SW480 (cell line): ENCODE measurements at places on chromosomes 6 and 20.
A peak's percentile ranks its signal among the peaks of the same experiment; 100 is the strongest.

GRCh38 chr6:15184441-15184861 is 61.4 kb upstream of the JARID2 start:
- DNase-seq, result no peak

DNA sequence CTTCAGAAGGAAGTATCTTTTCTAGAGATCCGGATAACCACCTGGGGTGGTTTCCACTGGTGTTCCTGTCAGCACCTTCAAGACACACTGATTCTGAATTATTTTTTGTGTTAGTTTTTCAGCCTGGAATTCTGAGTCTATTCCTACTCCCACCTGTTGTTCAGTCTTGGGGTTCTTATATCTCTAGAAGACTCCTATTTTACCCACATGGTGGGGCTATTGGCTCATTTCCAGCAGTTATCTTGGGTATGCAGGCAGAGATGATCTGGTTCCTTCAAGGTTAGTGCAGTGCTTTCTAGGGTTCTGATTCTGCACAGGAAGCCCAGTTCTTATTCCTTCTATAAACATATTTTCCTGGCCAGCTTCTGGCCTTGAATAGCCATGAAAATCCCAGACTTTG is 175.6 kb upstream of the PDE7B start:
- DNase-seq, result peak; percentile 35

GRCh38 chr6:3697609-3698008 is 53.9 kb downstream of the PXDC1 start:
- DNase-seq, result no peak

GRCh38 chr6:142233945-142234682 is 67.7 kb upstream of the ADGRG6 start:
- DNase-seq, result no peak

DNA sequence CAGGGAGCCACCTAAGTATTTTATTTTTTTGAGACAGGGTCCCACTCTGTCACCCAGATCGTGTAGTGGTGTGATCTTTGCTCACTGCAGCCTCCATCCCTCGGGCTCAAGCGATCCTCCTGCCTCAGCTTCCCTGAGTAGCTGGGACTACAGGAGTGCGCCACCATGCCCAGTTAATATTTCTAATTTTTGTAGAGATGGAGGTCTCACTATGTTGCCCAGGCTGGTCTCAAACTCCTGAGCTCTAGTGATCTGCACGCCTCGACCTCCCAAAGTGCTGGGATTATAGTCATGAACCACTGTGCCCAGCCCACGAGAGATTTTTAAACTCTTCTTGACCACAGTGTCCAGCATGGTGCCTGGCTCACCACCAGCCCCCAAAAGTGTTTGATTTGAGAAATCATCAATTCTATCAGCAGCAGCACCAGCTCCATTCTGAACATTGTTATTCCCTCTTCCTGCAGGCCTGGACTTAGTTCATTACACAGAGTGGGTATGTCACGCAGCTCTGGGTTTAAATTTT is 2.3 kb upstream of the TGM2 start:
- DNase-seq, result no peak

DNA sequence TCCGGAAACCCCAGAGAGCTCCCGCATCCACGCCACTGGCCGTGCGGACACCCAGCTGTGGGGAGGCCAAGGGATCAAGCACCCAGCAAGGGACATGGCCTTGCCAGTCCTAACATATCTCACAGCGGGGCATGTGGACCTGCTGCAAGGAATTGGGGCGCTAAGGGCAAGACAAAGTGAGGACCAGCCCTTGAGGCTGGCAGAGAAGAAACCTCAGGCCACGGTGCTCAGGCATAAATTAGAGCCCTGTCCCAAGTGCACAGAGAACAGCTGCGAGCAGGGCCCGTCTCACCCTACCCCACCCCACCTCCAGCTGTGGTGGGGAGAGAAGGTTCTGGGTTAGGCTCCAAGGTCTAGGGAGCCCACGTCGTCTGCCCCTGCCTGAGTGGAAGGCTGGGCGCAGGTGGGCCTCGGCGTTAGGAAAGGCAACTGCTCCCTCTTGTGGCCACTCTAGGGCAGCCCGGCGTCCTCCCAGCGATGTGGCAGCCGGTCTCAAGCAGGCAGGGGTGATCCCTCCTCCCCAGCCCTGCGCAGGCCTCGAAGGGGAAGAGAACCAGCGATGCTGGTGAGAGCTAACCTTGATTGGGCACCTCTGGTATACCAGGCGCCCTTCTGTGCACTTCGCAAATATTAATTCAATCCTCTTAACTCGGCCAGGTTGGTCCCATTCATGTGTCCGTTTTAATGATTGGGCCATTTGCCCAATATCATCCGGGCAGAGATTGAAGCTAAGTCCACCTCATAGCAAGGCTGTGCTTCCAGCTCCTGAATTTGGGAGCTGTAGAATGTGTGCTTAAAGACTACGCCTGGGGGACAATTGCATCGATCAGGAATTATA is 235.8 kb downstream of the NFATC2 start:
- peak; percentile 72 for DNase-seq

- DNase-seq, result peak; percentile 76
Measured at GRCh38 chr6:36666826-36667591, 11.5 kb upstream of the CDKN1A start.

- no peak for DNase-seq
Measured at GRCh38 chr6:30613251-30614043, 3.6 kb downstream of the PPP1R10 start.

- DNase-seq, result no peak
Measured at GRCh38 chr6:136523196-136523595, 27.0 kb downstream of the MAP7 start.
